ENCODE measurements at places on chromosomes 2 and 18. TPM values are rescaled to one million over a fixed set of nuclear protein-coding genes. Genes with fewer than 3 reads are reported as not detected.

The DNAH7 gene
- 1.0 TPM for total RNA-seq

The MAP4K4 gene
- total RNA-seq, result 149 TPM

The UGT1A3 gene
- total RNA-seq, result not detected

The IGFBP2 gene
- total RNA-seq, result 69.4 TPM

The RAD51AP2 gene
- not detected for total RNA-seq

The DNAJC27 gene
- total RNA-seq, result 1.8 TPM

The FAM117B gene
- total RNA-seq, result 2.3 TPM

The NYAP2 gene
- not detected for total RNA-seq

The DYNAP gene
- total RNA-seq, result not detected

The MAPRE3 gene
- total RNA-seq, result 11.4 TPM

The ZFP36L2 gene
- total RNA-seq, result 33.0 TPM

The MGAT5 gene
- 17.2 TPM for total RNA-seq

The C2orf66 gene
- not detected for total RNA-seq

The BCL2L11 gene
- 6.8 TPM for total RNA-seq

The KCNJ3 gene
- total RNA-seq, result not detected

The IL1R1 gene
- total RNA-seq, result 41.1 TPM

The HSPD1 gene
- 580 TPM for total RNA-seq

The DLX1 gene
- 2.8 TPM for total RNA-seq

The GTF2A1L gene
- total RNA-seq, result not detected

The DLX2 gene
- total RNA-seq, result 0.63 TPM

The ECEL1 gene
- total RNA-seq, result 0.15 TPM

The RUFY4 gene
- not detected for total RNA-seq

The ARHGAP25 gene
- 0.29 TPM for total RNA-seq

Measured in A549 treated with dexamethasone at 1 μM for 4 hours (cell line).